T-helper 17 cell (primary cell): ENCODE measurements at places on chromosomes 6 and 20.

DNA sequence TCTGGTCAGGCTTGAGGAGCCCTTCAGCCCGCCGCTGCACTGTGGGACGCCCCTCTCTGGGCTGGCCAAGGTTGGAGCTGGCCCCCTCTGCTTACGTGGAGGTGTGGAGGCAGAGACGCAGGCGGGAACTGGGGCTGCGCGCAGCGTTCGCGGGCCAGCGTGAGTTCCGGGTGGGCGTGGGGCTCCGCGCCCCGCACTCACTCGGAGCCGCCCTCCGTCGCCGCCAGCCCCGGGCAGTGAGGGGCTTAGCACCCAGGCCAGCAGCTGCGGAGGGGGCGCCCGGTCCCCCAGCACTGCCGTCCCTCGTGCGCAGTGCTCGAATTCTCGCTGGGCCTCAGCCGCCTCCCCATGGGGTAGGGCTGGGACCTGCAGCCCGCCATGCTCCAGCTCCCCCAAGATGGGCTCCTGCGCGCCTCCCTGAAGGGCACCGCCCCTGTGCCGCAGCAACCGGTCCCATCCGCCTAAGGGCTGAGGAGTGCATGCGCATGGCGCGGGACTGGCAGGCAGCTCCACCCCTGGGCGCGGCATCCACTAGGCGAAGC, 695.9 kb downstream of the EPHA7 start:
- no peak overlapping the region for H3K27ac ChIP-seq
- no peaks in the 10 kb centered on the region for H3K27me3 ChIP-seq
- no peak overlapping the region for H3K4me3 ChIP-seq
- DNase-seq: no peak
- no peaks in the 10 kb centered on the region for H3K36me3 ChIP-seq

DNA sequence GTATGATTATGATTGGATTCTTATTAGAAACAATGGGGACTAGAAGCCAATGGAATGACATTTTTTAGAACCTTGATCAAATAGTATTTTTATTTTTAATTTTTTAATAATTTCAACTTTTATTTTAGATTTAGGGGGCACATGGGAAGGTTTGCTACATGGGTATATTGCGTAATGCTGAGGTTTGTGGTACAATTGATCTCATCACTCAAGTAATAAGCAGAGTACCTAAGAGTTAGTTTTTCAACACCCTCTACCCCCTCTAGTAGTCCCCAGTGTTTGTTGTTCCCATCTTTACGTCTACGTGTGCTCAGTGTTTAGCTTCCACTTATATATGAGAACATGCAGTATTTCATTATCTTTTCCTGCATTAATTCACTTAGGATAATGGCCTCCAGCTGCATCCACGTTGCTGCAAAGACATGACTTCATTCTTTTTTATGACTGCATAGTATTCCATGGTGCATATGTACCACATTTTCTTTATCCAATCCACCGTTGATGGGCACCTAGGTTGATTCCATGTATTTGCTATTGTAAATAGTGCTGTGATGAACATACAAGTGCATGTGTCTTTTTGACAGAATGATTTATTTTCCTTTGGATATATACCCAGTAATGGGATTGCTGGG, 281.1 kb upstream of the MAN1A1 start:
- H3K36me3 ChIP-seq: no peaks in the 10 kb centered on the region
- peaks cover 25% of the 10 kb centered on the region for H3K27me3 ChIP-seq
- peaks cover 3% of the 10 kb centered on the region for H3K4me1 ChIP-seq
- H3K27ac ChIP-seq: no peak overlapping the region
- no peak overlapping the region for H3K4me3 ChIP-seq
- no peak for DNase-seq

DNA sequence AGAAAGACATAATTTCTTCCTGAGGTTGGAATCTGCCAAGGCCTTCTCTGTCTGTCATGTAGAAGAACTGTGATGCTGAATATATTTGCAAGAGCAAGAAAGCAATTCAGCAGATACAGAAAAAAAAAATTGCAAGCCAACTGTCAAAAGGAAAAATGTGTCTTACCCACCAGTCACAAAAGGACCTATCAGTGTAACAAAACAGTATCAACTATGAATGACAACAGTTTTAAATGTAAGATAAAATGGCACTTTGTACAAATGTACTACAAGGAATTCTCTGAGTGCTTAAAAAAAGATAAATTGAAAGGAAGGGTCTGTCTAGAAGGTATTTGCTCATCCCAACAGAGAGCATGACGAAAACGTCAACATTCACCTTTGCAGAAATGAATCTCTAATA, 185.3 kb upstream of the TFAP2D start:
- H3K36me3 ChIP-seq: no peaks in the 10 kb centered on the region
- no peaks in the 10 kb centered on the region for H3K4me1 ChIP-seq
- H3K4me3 ChIP-seq: no peak overlapping the region
- H3K27me3 ChIP-seq: no peaks in the 10 kb centered on the region
- no peak for DNase-seq

DNA sequence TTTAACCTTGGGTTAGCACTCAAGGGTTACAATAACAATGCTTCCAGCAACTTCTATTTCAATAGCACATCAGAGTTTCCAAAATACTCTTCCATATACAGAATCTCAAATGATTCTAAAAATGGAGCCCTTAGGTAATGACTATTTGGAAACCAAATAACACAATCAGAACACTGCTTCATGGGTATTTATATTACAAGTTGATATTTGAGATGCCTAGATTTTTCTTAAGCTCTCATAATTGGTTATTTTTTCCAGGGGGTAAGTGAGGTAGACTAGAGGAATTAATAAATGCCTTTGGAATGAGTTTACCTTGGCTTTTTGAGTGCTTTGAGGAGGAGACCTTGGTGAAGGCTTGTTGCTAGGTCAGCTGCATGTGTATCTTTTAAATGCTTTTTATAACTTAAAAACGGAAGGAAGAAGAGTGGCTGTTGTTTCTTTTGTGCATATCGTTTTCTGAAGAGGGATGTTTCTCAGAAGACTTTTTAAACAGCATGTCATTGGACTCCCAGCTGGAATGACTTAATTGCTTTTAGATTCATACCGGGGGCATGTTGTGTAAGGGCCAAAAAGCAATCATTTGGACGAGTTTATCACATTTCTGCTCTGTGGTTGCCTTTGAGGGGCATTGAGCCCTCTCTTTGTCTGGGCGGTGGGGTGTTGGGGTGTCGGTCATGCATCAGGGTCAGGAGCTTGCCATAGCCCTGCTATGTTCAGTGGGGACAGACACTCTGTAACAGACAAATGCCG, 186.0 kb downstream of the DTNBP1 start:
- peaks cover 6% of the 10 kb centered on the region for H3K36me3 ChIP-seq
- H3K27ac ChIP-seq: no peak overlapping the region
- H3K27me3 ChIP-seq: no peaks in the 10 kb centered on the region
- DNase-seq: no peak
- no peak overlapping the region for H3K4me3 ChIP-seq
- H3K4me1 ChIP-seq: peaks cover 35% of the 10 kb centered on the region

DNA sequence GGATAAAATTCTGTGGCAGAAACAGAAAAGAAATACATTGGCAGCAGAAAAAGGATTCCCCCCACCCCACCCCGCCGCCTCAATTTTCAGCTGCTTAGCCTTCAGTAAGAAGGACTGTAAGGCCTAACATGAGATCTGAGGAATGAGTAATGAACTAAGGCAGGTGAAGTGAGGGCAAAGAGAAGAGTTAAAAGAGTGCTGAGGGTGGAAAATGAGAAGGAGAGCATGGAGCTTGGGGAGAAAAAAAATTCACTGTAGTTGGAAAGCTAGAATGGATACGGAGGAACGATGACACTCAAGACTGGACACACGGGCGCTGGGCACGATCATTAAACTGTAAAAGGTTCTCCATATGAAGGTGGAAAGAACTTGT, 14.6 kb downstream of the POM121L2 start:
- H3K27ac ChIP-seq: no peak overlapping the region
- H3K4me1 ChIP-seq: no peaks in the 10 kb centered on the region
- H3K4me3 ChIP-seq: peak overlapping the region; percentile 3
- H3K27me3 ChIP-seq: peaks cover 60% of the 10 kb centered on the region
- peaks cover 5% of the 10 kb centered on the region for H3K36me3 ChIP-seq
- DNase-seq: no peak

DNA sequence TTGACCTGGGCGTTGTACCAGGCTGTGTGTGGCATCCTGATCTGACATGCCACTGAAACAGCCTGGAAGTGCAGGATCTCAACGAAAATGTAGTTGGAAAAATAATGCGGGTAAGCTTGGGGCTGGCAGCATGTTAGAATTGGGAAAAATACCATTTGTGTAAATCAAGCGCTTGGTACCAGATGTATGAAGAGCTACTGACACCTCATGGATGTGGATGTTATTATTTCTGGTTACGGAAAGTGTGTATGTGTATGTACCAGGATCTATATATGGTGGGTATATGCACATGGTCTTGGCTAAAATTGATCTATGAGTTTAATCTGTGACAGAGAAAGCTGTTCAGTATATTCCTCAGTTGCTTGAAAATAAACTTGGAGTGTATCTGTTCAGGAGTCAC, 22.7 kb downstream of the HIVEP1 start:
- DNase-seq: no peak
- no peak overlapping the region for H3K4me3 ChIP-seq
- peaks cover 41% of the 10 kb centered on the region for H3K4me1 ChIP-seq
- H3K27ac ChIP-seq: peak overlapping the region; percentile 43
- no peaks in the 10 kb centered on the region for H3K27me3 ChIP-seq

DNA sequence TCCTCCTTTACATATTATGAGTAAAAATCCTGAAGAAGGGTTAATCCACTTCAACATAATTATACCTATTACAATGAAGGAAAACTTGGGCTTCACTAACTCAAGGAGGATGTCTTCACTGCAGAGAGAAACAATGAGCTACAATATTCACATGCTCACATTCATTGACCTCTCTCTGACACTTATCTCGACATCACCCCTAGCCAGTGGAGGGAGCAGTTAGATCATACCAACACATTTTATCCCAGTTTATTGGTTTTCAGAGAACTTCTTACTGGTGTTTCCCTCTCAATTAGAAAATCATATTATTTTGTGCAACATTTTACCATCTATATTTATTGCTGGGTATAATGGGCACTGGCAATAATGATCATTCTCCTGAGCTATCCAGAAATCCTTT, 646.5 kb downstream of the TENT5A start:
- no peak for DNase-seq
- no peaks in the 10 kb centered on the region for H3K27me3 ChIP-seq
- no peak overlapping the region for H3K4me3 ChIP-seq
- H3K36me3 ChIP-seq: no peaks in the 10 kb centered on the region
- no peaks in the 10 kb centered on the region for H3K4me1 ChIP-seq

DNA sequence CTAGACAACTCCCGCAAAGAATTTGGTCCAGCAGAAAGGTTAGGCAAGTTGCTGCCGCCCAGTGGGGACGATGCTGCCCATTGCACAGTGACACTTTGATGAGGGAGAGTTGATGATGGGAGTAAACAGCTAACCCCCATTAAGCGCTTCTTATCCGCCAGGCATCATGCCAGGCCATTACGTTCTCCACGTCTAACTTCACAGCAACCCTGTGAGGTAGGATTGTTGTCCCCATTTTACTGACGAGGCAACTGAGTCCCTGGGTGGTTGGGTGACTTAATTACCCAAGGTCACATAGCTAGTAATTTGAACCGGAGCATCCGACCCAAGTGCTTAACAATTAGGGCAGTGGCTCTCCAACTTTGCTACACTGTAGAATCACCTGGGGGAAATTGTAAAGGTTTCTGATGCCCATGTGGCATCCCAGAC, 738 bp downstream of the RALGAPB start:
- H3K27ac ChIP-seq: peak overlapping the region; percentile 95
- H3K36me3 ChIP-seq: no peaks in the 10 kb centered on the region
- H3K27me3 ChIP-seq: no peaks in the 10 kb centered on the region
- H3K4me3 ChIP-seq: peak overlapping the region; percentile 92

- no peaks in the 10 kb centered on the region for H3K27me3 ChIP-seq
- no peak overlapping the region for H3K4me3 ChIP-seq
- no peak for DNase-seq
- peaks cover 4% of the 10 kb centered on the region for H3K4me1 ChIP-seq
- no peak overlapping the region for H3K27ac ChIP-seq
- H3K36me3 ChIP-seq: peaks cover 2% of the 10 kb centered on the region
These were observed 40.5 kb upstream of the POU5F1 start for GRCh38 chr6:31210741-31211532.

- no peaks in the 10 kb centered on the region for H3K36me3 ChIP-seq
- peaks cover 13% of the 10 kb centered on the region for H3K4me1 ChIP-seq
- no peak overlapping the region for H3K4me3 ChIP-seq
- no peaks in the 10 kb centered on the region for H3K27me3 ChIP-seq
- no peak for DNase-seq
These were observed 365.2 kb upstream of the JARID2 start for GRCh38 chr6:14880677-14881076.

- H3K4me3 ChIP-seq: no peak overlapping the region
- H3K27ac ChIP-seq: peak overlapping the region; percentile 90
- H3K27me3 ChIP-seq: no peaks in the 10 kb centered on the region
- DNase-seq: no peak
- peaks cover 28% of the 10 kb centered on the region for H3K4me1 ChIP-seq
These were observed 67.1 kb downstream of the SCAF8 start for GRCh38 chr6:154800338-154800737.

DNA sequence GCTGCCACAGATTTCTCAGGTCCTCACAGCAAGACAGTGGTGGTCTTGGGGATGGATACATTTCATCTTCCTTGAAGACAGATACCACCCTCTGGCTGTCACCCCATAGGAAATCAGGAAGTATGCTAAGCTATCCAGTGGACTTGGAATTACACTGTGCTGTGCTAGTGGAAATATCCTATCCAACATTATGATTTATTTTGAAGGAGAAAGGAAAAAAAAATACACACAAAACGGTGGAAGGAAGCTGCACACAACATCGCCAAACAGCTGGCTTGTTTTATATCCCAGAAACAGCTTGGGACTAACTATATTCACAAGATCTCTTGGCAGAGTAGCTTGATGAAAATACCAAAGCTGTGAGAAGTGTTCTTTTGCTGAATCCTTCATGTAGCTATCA, 257.6 kb downstream of the LAMA2 start:
- DNase-seq: no peak
- no peak overlapping the region for H3K4me3 ChIP-seq
- peaks cover 12% of the 10 kb centered on the region for H3K27me3 ChIP-seq

DNA sequence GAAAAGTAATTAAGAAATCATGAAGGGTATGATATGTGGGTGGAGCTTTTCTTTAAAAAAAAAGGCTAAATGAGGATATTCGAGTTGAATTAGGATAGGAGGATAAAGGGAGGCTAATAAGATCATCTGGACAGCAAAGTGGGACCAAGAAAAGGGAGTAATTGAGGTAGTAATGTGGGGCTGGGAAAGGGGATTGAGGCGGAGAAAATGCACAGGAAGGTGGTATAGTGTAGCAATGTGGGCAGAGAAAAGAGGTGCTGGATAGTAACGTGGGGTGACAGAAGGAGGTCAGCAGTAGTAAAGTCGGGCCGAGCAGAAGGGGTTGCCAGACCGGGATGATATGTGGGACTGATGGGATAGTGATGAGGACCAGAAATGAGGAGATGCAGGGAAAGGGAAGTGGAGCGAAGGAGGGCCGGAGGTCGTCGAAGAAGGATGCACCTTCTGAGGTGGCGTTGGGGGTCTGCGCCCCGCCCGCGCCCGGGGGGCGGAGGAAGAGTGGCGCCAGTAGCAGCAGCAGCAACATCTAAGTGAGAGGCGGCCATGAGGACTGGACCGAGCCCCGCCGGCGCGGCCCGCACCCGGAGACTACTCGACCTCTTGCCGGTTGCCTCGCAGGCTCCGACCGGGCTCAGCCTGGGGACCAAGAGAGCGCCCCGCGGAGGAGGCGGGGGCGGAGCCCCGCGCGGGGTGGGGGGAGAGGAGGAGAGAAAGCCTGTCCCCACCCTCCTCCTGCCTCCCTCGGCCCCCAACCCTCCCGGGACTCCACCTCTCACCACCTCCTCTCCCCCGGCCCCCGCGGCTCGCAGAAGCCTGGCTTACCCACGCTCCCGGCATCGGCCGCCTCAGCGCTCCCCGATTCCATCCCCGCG, 887 bp downstream of the GABBR1 start:
- H3K36me3 ChIP-seq: peaks cover 5% of the 10 kb centered on the region
- peak; percentile 67 for DNase-seq
- H3K4me3 ChIP-seq: peak overlapping the region; percentile 99
- H3K27ac ChIP-seq: peak overlapping the region; percentile 94
- H3K27me3 ChIP-seq: no peaks in the 10 kb centered on the region
